NCI-H526 treated with DMSO at 0.1 percent for 48 hours (cell line): ENCODE measurements at places on chromosomes 3 and 15.
A peak's percentile ranks its signal among the peaks of the same experiment; 100 is the strongest.

- no peak for DNase-seq
Measured at GRCh38 chr3:28139288-28139687, 102.1 kb upstream of the CMC1 start.

DNA sequence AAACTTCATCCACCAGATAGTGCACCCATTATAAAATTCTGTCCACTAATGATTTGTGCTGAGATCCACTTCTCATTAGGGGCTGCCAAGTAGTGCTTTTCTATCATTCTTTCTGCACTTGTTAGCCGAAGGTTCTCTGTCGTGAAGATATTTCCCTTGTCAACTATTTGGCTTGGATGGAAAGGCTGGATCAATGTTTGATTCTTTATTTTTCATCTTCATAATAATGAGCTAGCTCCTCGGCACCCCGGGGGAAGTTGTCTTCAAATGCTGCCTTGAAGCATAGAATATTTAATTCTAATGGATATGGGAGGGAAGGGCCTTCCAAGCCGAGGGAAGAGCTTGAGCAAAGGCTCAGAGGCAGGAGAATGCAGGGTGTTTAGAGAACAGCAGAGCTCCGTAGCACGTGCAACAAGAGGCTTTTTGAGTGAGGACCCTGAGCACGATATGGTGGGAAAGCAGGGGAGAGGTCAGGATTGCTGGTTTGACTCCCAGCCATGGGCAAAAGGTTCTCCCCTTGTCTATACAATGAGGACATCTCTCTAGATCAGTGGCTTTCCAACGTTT lies 16.3 kb upstream of the MUC20 start:
- DNase-seq: no peak

- peak; percentile 77 for DNase-seq
Measured at GRCh38 chr3:146161663-146162002, 649 bp upstream of the PLOD2 start.

DNA sequence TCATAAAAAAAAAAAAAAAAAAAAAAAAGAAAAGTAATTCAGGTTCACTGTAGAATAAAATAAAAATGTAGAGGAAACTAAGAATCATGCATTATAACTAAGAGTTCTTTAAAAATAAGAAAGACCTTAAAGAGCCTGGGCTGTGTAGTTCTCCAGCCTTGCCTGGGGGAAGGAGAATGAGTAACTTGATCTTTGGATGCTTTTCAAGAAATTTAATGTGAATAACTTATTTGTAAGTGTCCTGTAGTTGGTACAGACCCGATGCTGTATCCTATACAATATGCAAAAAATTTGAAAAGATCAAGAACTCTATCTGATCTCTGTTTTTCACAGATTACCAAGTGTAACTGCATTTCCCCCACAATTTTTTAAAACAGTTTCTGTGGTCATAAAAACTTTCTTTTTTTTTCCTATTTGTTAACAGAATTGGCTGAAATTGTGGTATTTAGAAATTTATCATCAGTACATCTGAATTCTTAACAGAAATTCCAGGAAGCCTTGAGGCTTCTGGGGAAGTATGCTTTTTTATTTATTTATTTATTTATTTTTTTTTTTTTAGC lies 195.3 kb downstream of the THRB start:
- DNase-seq: no peak

DNA sequence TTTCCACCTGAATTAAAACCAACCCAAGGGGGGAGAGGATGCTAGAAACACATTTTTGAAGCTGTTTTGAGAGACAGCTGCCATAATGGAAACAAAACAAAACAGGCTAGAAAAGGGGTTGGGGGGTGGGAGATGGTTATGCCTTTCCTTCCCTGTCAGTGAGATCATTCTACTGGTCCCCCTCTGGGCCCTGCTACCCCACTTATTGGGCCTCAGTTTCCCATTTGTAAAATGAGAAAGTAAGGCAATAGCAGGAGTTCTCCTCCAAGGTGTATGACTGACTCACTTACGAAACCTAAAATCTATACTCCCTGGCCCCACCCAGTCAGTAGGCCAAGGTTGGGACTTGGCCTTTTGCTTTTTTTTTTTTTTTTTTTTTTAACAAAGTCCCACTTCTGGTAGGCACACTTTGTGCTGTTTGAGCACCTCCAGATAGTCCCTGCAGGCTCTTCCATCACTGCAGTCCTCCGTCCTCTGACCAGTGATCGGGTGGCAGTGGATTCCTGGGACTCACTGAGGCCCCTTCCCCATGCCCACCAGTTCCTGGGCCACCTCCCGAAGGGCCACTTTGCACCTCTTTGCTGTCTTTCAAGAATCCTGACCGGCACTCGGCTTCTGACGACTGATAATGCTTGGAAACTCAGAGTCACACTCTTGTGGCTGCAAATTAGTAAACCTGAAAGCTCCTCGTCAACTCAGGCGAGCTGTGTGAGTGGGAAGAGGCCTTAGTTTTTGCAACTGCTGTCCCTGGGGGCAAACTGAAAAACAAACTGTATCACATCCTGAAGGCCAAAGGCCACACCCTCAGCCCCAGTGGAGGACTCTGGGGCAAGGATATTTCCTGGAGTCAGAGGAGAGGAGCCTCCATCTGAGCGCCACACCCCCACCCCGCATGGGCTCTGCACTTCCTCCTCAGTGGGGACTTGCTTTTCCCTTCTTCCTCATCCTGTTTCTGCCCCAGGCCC lies 6.7 kb upstream of the PSTPIP1 start:
- DNase-seq: no peak

GRCh38 chr3:46715507-46716175 lies 2.0 kb downstream of the PRSS50 start:
- DNase-seq: no peak
